ENCODE measurements at places on chromosomes 3 and 15.
A peak's percentile ranks its signal among the peaks of the same experiment; 100 is the strongest.

GRCh38 chr15:82810890-82811426 is 1.5 kb downstream of the WHAMM start:
- no peak for DNase-seq

GRCh38 chr3:33717616-33717865 is 513 bp downstream of the CLASP2 start:
- no peak for DNase-seq

DNA sequence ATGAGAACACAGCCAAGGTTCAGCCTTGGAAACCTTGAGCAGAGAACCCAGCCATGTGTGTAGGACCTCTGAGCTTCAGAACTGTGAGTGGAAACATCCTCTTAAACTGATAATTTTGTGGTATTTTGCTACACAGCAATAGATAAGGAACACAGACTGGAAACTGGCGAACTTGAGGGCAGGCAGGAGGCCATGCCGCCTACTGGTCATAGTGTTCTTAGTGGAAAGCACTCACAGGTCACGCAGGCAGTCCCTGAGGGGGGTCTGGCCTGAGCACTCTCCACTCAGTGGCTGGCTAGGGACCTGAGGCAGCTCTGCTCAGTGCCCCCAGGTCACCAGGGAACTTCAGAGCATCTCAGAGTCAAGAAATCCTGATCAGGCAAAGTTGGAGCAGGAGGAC is 9.7 kb upstream of the XIRP1 start:
- DNase-seq: no peak

- DNase-seq: no peak
These were observed 67.8 kb downstream of the BDH1 start for GRCh38 chr3:197487911-197488391.

GRCh38 chr15:31274496-31275330 is 51.9 kb upstream of the KLF13 start:
- no peak for DNase-seq

DNA sequence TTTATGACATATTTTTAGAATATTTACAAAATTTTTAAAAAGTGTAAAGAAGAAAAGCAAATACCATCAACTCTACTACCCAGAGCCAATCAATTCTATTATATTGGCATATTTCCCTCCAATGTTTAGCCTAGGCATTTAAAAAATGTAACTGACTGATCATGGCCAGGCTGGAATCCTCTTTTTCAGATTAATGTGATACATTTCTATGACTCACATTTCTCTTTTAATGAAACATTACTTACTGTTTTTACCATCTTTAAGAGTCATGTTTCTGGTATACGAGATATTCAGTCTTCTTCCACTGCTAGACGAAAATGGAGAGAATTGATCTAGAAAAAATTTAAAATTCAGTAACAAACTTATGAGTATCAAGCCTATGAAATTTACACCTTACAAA is 53.4 kb upstream of the DCUN1D1 start:
- no peak for DNase-seq

DNA sequence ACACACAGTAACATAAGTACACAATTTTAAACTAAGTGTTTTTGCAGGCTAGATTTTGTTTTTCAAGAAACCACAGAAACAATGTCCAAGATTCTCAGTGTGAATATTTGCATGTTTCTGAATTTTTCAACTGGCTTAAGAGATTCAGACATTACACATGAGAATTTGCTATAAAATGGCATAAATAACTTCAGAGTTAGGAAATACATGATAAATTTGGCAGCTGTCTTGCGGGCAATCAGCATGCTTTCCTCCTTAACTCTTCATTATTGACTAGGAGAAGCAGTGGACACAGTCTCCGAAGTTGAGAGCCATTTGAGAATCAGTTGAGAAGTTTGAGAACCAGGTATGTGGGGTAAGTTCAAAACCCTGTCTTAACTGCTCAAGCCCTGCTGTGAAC is 625.6 kb upstream of the SGO1 start:
- DNase-seq: no peak

GRCh38 chr3:26205475-26205874 is 415.6 kb downstream of the OXSM start:
- no peak for DNase-seq

- no peak for DNase-seq
These were observed 293.1 kb downstream of the SUCLG2 start for GRCh38 chr3:67361323-67361722.

- no peak for DNase-seq
These were observed 31.1 kb downstream of the FAH start for GRCh38 chr15:80183886-80184285.

DNA sequence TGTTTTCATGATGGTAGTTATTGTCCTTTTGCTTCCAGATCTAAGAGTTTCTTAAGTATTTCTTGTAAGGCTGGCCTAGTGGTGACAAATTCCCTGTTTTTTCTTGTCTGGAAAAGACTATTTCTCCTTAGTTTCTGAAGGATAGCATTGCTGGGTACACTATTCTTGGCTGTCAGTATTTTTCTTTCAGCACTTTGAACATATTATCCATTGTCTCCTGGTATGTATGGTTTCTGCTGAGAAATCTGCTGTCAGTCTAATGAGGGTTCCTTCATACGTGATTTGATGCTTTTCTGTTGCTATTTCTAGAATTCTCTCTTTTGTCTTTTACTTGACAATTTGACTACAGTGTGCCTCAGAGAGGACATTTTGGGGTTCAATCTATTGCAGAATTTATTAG is 134.3 kb downstream of the CGGBP1 start:
- DNase-seq: no peak

DNA sequence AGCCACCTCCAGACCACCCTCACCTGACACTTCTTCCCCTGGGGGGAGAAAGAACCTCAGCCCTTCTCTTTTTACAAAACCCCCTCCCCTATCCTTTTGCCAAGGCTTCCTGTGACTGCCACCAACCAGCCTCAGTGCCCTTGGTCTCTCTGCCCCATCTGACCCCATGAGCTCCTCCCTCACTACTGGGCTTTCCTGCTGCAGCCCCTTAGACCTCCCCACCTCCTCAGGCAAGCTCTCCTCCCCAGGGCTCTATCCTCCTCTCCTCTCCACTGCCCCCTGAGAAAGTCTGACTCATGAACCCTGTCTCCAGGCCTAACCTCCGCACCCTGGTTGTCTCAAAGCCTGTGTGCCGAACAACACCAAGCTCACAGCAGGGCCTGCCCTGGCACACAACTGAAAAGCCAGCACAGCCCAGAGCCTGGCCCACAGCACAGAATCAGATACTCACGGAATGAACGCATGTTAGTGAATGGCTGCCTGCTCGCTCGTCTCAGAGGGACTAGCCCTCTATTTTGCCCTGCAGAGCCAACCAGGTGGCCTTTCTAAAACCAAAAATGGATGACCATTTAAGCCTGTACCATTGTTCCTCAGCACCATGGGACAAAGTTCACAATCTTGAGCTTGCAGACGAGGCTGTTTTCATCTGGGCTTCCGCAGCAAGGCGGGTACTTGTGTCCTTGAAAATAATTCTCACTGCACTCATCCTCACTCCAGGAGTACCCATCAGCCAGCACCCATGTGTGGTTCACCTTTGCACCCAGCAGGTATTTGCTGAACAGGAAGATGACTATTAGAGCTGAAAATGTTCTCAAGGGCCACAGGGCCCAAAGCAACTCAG is 1.7 kb downstream of the CHDH start:
- no peak for DNase-seq

GRCh38 chr3:188510366-188510765 is 356.4 kb downstream of the LPP start:
- no peak for DNase-seq

- DNase-seq: no peak
These were observed 593.3 kb downstream of the UNC13C start for GRCh38 chr15:54571576-54571975.

DNA sequence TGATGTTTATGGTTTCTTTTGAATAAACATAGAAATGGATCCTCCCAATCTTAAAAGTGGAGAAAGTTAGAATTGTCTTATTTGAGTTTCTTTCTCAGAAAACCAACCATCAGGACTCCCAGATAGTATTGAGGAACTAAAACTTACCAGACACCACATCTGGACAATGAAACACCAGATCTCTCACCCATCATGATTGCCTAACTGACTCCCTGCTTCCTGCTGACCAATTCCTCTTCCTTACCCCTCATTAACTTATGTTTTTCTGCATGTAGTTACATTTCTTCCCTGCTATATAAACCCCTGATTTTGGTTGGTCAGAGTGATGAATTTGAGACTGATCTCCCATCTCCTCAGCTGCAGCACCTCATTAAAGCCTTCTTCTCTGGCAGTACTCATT is 242.0 kb upstream of the SETMAR start:
- no peak for DNase-seq

DNA sequence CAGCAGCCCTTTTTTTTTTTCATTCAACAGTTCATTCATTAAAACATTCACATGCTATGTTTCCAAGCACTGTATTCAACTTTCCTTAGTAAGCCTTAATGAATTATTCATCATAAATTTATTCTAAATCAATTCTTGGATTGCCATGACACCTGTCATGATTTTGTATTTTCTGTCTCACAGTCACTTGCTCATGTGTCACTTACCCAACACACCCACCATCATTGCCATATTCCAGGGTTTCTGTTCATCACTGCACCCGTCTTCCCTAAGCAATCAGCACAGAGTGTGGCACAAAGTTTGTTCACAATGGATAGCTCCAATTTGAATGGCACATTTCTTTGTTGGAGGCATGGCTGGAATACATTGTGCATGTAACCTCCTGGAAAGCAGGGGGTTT is 27.2 kb downstream of the CPNE4 start:
- DNase-seq: no peak

DNA sequence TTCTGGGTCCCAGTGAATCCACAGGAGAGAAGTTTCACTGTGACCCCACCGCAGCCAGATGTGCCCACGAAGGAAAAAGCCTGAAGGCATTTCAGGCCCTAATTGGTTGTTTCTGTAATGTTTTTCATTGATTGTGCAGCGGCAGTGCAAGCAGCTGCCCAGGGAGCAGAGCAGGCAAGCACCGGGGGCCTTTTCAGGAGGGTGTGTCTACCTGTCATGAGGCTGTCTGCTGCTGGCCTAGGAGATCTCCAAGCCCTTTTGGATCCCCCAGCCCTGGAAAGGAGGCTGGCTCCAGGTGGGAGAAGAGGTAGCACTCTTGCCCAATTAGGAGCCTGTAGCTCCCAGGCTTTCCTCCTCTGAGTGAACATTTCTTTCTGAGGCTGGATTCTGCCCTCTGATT is 108.8 kb downstream of the EPHB1 start:
- DNase-seq: peak; percentile 72

GRCh38 chr3:124920718-124921117 is 13.8 kb downstream of the MUC13 start:
- no peak for DNase-seq

DNA sequence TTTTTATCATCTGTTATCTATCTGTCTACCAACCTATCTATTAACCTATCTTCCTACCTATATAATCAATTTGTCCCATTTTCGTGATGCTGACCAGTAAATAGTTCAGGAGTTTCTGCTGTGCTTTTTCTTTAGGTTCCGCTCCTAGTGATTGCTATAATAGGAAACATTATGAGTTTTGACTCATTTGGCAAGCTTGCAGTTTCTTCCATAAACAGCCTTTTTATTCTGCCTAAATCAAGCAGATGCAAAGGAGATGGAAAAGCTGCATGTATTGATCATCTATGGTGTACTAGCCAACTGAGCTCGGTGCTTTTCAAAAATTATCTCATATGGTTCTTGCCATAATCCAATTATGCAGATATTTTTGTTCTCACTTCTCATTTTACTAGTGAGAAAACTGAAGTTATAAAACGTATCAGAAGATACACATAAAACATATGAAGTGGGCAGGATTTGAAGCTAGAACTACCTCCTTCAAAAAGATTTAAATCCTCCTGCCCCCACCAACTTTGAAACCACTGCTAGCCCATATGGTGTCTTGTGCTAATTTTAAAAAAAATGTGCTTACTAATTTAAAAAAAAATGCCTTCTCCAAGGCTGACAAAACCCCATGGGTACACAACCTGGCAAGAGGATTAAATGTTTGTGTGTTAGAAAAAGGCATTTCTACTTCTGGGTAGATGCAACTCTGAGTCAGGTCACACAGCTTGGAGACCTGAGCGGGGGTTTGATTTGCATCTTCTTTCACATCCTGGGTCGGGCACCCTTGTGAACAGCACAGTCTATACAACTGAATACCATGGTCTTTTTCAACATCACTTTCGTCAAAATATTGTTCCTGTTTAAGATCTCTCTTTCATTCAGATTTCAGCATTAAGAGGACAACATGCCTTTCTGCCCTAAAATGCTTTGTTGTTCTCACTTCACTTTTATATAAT is 267.0 kb downstream of the CHL1 start:
- DNase-seq: no peak

DNA sequence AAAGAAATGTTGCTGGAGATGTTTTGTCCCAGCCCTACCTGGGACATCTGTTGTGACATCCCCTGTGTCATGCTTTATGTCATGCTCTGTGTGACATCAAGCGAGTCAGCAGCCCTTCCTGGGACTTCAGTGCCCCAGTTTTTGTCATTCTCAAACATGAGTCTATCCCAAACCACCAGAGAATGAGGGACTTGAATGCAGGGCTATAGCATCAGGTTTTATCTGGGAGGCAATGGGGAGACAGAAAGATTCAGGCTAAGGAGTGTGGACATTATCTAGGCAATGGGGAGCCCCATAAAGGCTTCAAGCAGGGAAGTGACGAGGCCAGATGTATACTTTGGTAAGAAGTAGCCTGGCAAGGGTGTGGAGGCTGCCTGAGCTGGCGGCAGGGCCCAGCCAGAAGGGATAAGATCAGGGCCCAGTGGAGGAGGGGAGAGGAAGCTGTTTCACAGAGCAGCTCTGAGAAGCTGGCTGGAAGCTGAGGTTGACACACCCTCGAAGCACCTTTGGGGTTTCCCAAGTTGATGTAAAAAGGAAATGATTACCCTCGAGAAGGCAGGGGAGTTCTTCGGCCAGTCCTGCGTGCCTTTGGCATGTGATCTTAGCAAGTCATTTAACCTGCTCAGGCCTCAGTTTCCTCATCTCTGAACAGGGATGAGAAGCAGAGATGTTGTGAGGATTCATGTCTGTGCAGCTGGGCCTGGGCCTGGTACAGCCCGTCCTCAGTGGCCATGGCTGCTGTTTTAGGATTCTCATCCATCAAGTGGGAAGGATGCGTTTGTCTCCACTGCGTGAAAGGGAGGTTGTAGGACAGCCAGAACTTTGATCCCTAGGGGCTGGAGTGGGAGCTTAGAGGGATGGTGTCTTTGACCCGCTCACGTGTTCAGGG is 34.3 kb downstream of the IRAK2 start:
- DNase-seq: no peak
